ENCODE measurements at places on chromosomes 7 and 10.
A peak's percentile ranks its signal among the peaks of the same experiment; 100 is the strongest.

GRCh38 chr7:157337316-157338149, 729 bp downstream of the DNAJB6 start:
- no peak for DNase-seq

DNA sequence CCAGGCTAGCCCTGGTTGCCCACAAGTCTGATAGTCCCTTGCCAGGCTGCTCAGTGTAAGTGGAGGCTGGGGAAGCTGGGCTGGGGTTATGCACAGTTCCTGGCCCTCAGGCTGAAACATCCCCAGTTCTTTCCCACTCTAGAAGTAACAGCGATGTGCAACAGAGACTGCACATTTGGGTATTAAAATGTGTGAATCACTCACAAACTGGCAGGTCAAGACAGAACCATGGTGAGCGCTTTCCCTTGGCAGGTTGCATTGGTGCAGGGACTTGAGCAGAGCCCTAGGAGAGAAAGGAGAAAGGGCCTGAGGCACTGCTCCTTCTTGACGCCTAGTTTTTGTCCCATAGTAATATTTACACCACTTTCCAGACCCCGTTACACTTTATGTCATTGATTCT, 56.1 kb upstream of the SLC35B4 start:
- DNase-seq: no peak

GRCh38 chr10:102245082-102245931, at the start of gene GBF1:
GBF1 (plus strand) TSS chr10:102245532; CDS start chr10:102258939, 13,407 bp downstream.
- DNase-seq: peak; percentile 100

DNA sequence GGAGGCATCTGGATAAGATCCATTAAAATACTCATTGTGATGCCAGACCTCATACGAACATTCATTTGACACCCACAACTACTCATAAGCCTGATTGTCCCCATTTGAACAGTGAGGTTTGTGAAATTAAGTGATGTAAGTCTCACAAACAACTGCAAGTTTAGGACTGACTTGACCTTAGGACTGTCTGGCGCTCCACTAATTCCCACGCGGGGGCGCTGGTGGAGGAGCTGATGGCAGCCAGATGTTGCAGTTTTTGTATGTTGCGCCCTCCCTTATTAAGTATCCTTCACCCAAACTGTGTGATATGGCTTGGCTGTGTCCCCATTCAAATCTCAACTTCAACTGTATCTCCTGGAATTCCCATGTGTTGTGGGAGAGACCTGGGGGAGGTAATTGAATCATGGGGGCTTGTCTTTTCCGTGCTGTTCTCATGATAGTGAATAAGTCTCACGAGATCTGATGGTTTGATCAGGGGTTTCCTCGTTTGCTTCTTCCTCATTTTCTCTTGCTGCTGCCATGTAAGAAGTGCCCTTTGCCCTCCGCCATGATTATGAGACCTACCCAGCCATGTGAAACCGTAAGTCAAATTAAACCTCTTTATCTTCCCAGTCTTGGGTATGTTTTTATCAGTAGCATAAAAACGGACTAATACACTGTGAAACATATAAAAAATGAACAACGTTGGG, 20.3 kb upstream of the TIAL1 start:
- no peak for DNase-seq

DNA sequence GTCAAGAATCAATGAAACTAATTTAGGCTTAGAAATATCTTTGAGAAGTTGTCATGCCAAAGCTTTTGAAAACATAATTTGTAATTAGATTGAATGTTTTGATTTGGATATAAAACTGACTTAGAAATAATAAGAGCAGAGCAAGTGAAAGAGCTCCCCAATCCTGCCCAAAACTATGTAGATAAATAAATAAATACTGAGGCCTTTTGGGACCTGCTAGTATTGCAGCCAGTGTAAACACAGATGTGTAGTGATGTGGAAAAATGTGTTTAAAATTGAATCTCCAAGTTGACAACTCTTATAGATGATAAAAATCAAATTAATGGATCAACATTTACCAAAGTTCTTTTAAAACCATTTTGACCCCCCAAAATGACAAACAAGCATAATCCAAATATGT, 896.1 kb downstream of the CNTNAP2 start:
- DNase-seq: no peak

- DNase-seq: no peak
Measured at GRCh38 chr10:67004690-67005089, 78.9 kb downstream of the LRRTM3 start.

- peak; percentile 65 for DNase-seq
Measured at GRCh38 chr10:116833986-116834985, 15.0 kb upstream of the ENO4 start.

DNA sequence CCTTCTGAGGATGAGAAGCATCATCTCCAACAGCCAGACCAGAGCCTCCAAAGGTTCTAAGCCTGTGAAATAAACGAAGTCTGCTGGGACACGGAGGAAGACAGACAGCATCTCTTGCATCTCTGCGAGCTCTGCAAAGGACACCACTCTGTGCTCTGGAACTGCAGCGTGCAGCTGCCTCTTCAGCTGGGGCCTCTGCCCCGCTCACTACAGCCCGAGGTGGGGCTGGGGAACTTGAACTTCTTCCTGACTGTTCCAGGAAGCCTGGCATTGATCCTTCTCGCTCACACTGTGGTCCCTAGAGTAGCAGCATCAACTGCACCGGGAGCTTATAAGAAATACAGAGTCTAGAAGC, 163.3 kb downstream of the USP6NL start:
- no peak for DNase-seq

DNA sequence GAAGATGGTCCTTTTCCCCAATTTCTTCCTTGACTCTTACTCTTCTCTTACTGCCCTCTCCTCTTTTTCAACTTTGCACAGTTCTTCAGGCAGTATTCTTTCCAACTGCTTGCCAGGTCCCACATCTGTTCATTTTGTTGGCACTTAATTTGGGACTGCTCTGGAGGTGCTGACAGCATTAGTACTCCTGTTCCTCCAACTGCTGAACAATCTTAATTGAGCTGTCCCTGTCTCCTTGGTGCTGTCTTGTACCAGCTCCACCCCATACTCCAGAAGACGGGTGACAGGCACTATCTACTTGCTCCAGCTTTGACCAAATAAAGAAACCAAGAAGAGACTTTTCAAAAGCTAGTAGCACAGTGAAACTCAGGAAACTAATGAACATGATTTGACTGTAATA, 160.0 kb downstream of the PDE1C start:
- DNase-seq: no peak

DNA sequence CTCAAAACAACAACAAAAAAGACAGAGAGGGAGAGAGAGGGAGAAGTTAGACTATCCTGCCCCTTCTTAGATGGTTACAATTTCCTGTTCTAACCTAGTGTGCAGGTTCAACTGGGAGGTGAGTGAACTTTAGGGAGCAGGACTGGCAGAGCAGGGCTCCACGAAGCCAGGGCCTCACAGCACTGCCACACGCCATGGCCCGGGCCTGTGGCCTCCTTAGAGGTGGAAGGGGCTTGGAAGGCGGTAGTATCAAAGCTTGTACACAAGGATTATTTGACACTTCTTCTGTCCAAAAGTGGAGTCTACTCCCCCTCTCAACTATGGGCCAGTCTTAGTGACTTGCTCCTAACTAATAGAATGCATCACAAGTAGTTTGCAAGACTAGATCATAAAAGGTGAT, 62.9 kb upstream of the TMEM72 start:
- DNase-seq: no peak

DNA sequence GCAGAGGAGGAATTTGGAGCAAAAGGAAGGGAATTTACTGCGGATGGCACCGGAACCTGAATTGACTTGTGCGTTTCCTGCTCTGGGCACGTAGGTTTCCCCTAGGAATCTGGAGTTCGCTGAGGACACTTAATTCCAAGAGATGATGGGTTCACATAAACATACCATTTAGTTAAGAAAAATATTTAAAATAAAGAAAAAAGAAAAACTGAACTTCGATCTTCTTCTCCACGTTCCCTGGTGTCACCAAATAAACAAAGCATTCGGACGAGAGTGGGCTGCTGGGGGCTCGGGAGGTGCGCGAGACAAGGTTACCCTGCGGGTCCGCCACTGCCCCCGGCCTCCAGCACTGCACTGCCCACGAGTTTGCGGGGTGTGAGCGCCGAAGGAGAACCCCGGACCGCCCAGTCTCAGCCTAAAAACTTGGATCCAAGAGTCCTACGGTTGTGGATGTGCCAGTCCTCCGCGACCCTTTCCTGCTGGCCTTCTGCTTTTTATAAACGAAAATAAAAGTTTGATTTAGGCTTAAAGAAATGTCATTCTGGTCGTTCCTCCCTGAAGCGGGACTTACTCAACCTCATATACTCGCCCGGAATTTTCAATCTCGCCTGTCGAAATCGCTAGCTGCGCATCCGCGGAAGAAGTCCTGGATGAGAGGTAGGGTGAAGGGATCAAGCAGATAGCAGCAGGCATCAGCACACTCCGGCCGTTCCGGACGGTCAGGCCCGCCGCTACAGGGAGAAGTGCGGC, 30.3 kb downstream of the SKIDA1 start:
- DNase-seq: no peak

- DNase-seq: no peak
Measured at GRCh38 chr10:60367024-60367423, 22.7 kb downstream of the ANK3 start.

GRCh38 chr7:6621195-6622133, 6.1 kb downstream of the ZNF853 start:
- no peak for DNase-seq

Data from globus pallidus (tissue), 1 donor.